ENCODE measurements at places on chromosomes 5 and 9. TPM values are rescaled to one million over a fixed set of nuclear protein-coding genes. Genes with fewer than 3 reads are reported as not detected.

The FBXL7 gene
- total RNA-seq, result not detected

- no peaks in the 10 kb centered on the region for H3K4me1 ChIP-seq
- H3K36me3 ChIP-seq, result no peaks in the 10 kb centered on the region
- no peak overlapping the region for H3K27ac ChIP-seq
- no peaks in the 10 kb centered on the region for H3K27me3 ChIP-seq
- no peak for DNase-seq
Observed at GRCh38 chr5:106019261-106019660, 1651.5 kb downstream of the EFNA5 start.

DNA sequence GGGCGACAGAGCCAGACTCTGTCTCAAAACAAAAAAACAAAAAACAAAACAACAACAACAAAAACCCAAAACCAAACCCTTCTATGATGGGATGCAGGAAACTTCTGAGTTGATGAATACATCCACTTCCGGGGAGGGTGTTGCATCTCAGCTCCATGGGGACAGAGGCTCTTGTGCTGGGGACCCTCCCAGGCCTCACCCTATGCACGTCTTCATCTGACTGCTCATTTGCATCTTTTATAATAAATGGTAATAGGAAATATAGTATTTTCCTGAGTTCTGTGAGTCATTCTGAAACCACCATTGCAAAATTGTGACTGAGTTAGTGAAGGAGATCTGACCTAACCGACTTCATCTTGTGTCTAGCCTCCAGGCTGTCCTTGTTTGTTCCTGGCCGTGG, 109.5 kb upstream of the SLC28A3 start:
- H3K36me3 ChIP-seq, result no peaks in the 10 kb centered on the region
- no peak overlapping the region for H3K4me3 ChIP-seq
- peaks cover 38% of the 10 kb centered on the region for H3K27me3 ChIP-seq
- no peak overlapping the region for H3K27ac ChIP-seq
- H3K4me1 ChIP-seq, result no peaks in the 10 kb centered on the region

GRCh38 chr5:125914471-125914870, 508.7 kb upstream of the GRAMD2B start:
- H3K4me3 ChIP-seq, result no peak overlapping the region
- DNase-seq, result no peak
- H3K36me3 ChIP-seq, result no peaks in the 10 kb centered on the region
- no peak overlapping the region for H3K27ac ChIP-seq
- no peaks in the 10 kb centered on the region for H3K27me3 ChIP-seq

All from PC-9 (cell line).